Stimulated activated CD8-positive, alpha-beta memory T cell treated with anti-CD3 and anti-CD28 coated beads, Interleukin-4, amount 100 ng/mL, for 1 hour (primary cell): ENCODE measurements at places on chromosomes 2 and 18.

DNA sequence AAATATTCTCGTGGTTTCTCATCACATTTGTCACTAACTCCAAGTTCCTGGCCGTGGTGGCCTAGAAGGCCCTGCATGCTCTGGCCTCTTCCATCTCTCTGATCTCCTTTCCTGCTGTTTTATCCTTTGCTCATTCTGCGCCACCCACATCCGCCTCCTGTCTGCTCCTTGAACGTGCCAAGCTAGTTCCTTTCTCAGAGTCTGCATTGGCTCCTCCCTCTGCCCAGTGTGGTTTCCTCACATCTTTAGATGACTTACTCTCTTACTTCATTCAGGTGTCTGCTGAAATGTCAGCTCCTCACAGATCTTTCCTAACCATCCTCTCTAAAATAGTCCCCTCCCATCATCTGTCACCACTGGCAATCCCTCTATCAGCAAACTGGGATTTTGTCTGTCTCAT is 158.6 kb upstream of the RBMS1 start:
- peak; percentile 34 for DNase-seq

GRCh38 chr2:26735097-26735496 is 29.0 kb upstream of the SLC35F6 start:
- DNase-seq: no peak

DNA sequence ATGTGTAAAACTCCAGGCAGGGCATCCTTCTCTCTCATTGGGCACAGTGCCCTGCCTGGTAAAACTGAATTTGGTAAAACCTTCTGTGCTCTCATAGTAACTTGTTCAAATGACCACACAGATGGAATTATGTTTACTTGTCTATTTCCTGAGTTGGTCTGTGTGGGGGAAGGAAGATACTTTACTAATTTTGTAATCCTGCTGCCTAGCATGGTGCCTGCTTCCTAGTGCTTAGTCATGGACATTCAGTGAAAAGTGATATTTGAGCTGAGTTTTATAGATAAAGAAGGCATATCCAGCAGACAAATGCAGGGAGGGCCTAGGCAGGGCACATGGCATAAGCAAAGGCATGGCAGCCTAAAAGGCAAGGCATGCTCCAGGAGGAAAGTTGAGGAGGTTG is 199.4 kb downstream of the FSHR start:
- no peak for DNase-seq

- no peak for DNase-seq
Measured at GRCh38 chr18:38961880-38962279, 1396.3 kb upstream of the CELF4 start.

- no peak for DNase-seq
Measured at GRCh38 chr2:151845884-151846283, 17.7 kb upstream of the ARL5A start.

DNA sequence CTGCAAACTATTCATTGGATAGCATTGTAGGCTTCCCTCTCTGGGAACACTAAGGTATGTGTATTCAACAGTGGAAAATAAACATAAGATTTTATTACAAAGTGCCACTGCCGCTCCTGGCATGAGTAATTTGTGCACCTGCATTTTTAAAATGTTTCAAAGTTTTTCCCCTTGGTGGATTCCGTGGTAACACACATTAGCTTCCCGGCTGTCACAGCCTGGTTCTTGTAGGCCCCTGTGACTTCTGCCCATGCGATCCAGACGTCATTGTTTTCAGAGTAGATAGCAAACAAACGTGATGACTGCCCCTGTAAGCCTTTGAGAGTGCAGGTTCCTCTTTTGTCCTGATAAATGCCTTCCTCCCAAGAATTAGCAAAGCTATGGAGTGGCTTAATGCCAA is 421.0 kb downstream of the ZNF521 start:
- DNase-seq: no peak

DNA sequence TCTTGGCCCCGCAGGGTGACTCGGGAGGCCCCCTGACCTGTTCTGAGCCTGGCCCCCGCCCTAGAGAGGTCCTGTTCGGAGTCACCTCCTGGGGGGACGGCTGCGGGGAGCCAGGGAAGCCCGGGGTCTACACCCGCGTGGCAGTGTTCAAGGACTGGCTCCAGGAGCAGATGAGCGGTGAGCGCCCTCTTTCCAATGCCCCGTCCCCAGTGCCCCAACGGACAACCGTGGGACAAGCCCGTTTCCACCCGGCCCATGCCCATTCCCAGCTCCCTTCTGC is 2.6 kb upstream of the CHRND start:
- no peak for DNase-seq

DNA sequence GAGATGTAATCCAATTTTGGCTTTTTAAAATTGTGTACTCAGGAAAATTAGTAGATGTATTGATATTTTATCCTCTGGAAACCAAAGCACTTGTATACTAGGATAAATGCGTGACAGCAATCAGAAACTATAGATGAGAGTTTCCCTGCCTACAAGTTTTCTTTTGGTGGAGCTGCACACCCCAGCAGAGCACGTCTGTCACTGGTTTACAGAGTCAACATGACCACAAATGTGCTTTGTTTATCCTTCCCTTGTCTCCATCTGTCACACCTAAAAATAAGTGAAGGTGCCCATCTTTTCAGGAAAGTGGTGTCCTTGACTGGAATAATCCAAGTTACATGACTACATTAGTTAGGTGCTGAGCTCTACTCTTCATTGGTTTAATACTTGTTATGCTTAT is 210.4 kb upstream of the DSEL start:
- no peak for DNase-seq

DNA sequence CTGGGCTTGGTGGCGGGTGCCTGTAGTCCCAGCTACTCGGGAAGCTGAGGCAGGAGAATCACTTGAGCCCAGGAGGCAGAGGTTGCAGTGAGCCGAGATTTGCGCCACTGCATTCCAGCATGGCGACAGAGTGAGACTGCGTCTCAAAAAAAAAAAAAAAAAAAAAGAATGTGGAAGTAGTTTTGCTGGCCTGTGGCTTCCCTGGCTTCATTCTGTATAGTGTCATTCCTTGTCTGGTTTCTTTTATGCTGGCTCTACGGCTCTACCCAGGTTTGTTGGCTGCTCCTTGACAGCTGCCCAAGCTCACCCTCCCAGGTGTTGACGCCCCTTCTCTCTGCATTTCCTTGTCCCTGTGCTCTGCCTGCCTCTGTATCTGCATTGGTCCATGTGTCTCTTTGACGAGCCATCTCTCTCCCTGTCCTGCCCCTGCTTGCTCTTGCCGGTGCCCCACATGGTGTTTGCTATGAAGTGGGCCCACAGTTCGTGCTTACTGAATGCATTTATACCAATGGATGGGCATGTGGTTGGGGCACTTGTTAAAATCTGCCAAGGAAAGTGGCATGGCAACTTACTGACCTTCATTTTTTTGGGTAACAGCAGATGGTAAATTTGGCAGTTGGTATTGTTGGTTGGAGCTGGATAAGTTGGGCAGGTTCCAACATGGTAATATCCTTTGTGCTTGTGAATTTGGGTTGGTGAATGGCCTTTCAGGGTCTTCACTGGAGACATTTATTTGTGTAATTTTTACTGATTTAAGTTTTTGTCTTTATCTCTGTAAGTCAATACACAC is 113.9 kb downstream of the MAP4K4 start:
- DNase-seq: no peak

- DNase-seq: no peak
Measured at GRCh38 chr2:162242586-162243280, 512 bp downstream of the FAP start.

DNA sequence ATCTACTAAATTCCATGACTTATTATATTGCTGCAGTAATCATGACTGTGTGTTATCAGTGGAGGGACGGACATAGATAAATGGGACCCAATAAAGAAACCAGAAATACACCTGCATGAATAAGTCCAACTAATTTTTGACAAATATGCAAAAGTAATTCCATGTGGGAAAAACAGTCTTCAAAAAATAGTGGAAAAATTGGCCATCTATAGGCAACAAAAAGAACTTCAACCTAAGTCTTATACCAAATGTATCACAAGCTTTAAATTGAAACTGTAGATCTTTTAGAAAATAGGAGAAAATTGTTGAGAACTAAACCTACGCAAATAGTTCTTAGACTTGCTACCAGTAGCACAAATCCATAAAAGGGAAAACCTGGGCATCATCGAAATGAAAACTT is 376.2 kb downstream of the NCKAP5 start:
- DNase-seq: no peak

GRCh38 chr2:228949831-228950230 is 321.3 kb downstream of the PID1 start:
- no peak for DNase-seq

DNA sequence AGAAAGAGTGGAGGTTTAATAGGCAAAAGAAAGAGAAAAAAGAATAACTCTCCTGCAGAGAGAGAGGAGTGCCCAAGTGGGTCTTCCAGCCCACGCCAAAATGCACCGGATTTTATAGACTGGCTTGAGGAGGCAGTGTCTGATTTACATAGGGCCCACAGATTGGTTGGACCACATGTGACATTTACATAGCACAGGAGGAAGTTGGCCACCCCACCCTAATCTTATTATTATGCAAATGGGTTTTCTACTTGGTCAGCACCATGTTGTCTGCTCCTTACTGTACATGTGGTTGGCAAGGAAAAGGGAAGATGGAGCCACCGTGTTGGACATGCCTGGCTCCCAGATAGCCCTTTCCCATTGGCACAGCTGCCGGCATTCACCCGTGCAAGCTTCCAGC is 56.8 kb downstream of the SP110 start:
- no peak for DNase-seq

GRCh38 chr2:159229476-159230144 is 56.9 kb downstream of the WDSUB1 start:
- no peak for DNase-seq

DNA sequence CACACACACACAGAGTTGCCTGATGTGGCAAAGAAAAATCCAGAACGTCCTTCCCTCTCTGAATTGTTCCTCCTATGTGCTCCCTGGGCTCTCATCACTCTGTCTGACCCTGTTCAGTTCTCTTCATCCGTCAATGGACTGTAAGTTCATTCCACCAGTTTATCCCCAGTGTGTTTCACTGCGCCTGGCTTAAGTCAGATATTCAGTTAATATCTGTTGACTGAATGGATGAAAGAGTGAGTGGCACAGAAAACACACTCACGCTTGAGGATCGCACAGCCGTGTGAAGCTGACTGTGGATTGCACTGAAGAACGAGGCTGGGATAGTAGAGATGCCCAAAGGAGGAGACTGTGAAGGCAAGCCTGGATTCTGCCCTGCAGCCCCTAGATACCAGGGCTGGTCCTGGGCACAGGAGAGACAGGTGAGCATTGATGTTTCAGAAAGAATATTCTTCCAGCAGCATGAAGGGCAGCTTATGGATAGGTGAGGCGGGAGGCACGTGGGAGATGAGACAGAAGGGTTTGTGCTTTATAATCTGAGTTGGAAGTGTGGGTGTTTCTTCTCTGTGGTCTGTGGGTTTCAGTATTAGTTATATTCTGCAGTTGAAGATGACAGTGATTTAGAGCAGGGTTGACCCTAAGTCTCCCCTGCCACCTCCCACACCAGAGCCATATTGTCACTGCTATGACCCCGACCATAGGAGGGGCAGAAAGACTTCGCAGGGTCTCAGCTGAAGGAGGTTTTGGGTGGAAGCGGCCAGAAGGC is 129.9 kb downstream of the SOCS6 start:
- no peak for DNase-seq

GRCh38 chr2:137231628-137232027 is 466.3 kb downstream of the THSD7B start:
- DNase-seq: no peak

GRCh38 chr18:2518473-2518872 is 52.8 kb downstream of the METTL4 start:
- no peak for DNase-seq

GRCh38 chr2:225465827-225466226 is 66.3 kb downstream of the NYAP2 start:
- no peak for DNase-seq

DNA sequence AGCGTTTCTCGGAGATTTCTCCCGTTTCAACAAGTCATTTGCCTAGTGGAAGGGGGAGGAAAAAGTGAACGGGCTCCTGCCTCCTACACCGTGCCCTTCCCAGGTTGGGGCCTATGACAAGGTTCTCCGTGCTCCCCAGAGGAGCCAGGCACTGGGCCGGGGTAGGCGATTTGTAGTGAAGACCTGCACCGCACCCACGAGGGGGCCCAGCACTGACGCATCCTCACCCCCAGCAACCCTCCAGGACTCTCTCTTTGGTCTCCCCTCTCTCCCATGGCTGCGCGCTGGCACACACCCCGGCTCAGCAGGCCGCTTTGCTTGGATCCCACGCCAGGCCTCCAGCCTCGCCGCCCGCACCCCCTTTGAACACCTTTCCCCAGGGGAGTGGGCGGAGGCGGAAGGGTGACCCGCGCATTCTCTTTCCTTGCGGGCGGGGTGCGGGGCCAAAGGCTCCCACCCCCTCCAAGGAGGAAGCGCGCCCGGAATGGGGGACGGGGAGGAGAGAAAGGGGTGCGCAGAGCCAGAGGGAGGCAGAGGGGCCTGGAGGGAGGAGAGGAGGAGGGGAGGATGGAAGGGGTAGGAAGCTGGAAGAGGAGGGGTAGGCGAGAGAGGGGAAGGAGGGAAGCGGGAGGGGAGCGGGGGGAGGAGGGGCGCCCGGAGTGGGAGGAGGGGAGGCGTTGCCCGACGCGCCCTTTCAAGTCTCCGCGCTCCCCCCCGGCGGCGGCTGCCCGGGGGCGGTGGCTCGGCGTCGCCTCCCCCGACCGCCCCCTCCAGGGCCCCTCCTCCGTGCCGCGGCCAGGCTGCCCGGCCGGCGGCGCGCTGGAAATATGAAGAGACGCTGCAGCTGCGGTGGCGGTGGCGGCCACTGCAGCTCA is at the start of gene APCDD1:
TSS of gene APCDD1 (plus strand) at position 830 of the 875 bp plus-strand sequence. CDS start 347 bp downstream, outside the sequence.
- no peak for DNase-seq

DNA sequence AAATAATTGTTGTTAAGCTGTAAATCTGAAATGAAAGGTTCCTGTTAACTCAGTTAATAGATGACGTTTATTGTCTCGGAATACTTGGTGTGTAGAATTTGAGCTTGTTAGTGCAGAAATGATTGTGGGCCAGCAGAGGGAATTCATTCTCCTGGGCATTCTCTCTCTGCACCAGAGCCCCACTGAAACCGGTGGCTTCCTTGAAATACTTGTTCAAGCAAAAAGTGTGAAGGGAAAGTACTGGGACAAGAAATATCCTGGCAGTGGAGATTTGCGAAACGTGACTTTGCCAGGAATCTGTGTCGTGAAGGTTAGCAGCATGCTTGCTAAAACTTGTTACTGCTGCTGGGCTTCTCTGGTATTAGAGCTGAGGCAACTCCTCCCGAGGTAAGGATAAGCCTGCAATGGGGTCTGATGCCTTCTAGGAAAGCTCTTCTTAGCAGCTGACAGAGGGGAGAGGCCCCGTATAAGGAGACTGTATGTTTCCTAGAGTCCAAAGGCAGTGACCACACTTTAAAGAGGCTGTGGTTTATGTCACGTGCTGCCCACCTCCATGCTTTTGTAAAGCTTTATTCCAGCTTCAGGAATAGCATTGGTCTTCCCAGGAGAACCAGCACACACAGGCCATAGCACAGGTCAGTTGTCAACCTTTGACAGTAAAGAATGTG is 2.0 kb downstream of the ITGA6 start:
- no peak for DNase-seq

DNA sequence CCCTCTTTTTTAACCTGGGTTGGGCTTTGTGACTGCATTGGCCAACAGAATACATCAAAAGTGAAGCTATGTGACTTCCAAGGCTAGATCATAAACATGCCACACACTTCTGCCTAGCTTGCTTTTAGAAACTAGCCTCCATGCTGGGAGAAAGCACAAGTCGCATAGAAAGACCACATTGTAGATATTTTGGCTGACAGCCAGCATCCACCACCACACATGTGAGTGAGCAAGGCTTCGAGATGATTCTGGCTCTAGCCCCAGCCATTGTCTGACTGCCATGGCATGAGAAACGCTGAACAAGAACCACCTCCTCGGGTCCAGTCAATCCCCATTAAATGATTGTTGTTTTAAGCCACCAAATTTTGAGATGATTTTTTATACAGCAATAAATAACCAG is 66.8 kb upstream of the STPG4 start:
- DNase-seq: no peak

GRCh38 chr2:48900321-48901014 is 144.9 kb upstream of the LHCGR start:
- DNase-seq: no peak
